Stimulated activated naive CD4-positive, alpha-beta T cell (primary cell): ENCODE measurements at places on chromosomes 12 and 14.

DNA sequence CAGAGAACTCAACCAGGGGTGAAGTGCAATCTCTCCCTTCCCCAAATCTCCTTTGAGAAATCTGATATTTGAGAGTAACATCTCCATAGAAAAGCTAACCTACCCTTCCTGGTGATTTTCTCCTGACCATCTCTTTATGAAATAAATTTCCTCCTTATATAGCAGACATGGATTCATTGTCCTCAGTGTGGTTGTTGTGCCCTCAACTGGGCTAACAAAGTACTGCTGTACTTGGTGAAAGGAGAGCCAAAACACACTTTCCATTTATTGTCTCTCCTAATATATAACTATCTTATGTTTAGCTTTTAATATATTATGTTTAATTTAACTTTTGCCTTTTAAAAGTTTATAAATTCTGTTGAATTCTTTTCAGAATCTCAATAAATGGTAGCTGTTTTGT lies 65.1 kb upstream of the SLCO1B1 start:
- DNase-seq, result no peak

- no peak for DNase-seq
Observed at GRCh38 chr12:131264635-131265034, 310.9 kb downstream of the ADGRD1 start.

- no peak for DNase-seq
Observed at GRCh38 chr12:53299101-53299453, 418 bp upstream of the MYG1 start.

- DNase-seq, result no peak
Observed at GRCh38 chr12:117387832-117388231, 26.4 kb upstream of the NOS1 start.

GRCh38 chr12:103387385-103387784 lies 108.4 kb downstream of the C12orf42 start:
- no peak for DNase-seq

DNA sequence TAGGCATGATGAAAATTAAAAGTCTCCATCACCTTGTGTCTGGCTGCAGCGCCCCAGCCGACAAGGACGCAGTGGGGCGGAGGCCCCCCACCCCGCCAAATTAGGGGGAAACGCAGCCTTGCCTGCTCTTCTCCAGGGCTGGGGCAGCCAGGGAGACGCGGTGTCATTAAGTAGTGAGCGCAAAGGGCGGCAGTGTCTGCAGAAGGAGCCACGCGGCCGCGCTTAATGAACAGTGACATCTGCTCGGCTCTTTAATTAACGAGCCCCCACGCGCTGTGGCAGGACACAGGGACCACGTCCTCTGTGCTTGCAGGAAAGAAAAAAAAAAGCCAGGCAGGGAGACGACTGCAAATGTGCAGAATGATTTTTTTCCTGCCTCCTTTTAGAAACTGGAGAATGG lies 93.4 kb upstream of the NCOR2 start:
- no peak for DNase-seq

GRCh38 chr12:21308785-21309184 lies 25.9 kb downstream of the SLCO1A2 start:
- DNase-seq, result no peak

GRCh38 chr12:44385964-44386363 lies 490.2 kb downstream of the NELL2 start:
- DNase-seq, result no peak

DNA sequence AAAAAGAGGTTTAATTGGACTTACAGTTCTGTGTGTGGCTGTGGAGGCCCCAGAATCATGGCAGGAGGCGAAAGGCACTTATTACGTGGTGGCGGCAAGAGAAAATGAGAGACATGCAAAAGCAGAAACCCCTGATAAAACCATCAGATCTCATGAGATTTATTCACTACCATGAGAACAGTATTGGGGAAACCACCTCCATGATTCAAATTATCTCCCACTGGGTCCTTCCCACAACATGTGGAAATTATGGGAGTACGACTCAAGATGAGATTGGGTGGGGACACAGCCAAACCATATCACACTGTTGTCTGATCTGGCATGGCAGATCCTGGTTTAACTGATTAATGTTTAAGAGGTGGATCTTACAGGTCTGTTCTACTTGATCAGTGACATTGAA lies 5.6 kb downstream of the DDX47 start:
- no peak for DNase-seq

DNA sequence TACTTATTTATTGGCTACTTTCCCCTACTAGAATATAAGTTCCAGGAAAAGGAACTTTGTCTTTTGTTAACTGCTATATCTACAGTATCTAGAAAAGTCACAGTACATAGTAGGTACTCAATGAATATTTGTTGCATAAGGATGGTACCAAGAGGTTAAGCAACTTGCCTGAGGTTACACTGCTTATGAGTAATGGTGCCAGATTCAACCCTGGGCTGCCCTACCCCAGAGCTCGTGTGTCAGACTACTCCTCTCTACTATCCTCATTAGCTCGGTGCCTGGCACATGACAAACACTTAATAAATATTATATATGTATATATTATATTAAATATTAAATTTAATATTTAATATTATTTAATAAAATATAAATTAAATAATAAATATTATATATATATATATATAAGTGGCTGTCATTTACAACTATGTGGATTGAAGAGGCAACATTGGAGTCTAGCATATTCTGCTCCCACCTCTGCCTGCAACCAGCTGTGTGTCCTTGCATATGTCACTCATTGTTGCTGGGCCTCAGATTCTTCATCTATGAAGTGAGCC lies 25.4 kb downstream of the UTP20 start:
- DNase-seq, result no peak

GRCh38 chr14:69985463-69985862 lies 106.2 kb downstream of the SMOC1 start:
- DNase-seq, result no peak
